Colonic mucosa (tissue), 4 donors: ENCODE measurements at places on chromosomes 16 and 17.

- H3K36me3 ChIP-seq = no peaks in the 10 kb centered on the region
- H3K4me3 ChIP-seq = no peak overlapping the region
- H3K4me1 ChIP-seq = no peaks in the 10 kb centered on the region
- H3K27me3 ChIP-seq = no peaks in the 10 kb centered on the region
These were observed 186.0 kb downstream of the TANC2 start for GRCh38 chr17:63151941-63152523.

- no peak overlapping the region for H3K4me3 ChIP-seq
- DNase-seq = no peak
These were observed 8.6 kb downstream of the PDP2 start for GRCh38 chr16:66888647-66889615.

GRCh38 chr17:49357516-49357915, 4.5 kb downstream of the ZNF652 start:
- no peak overlapping the region for H3K27ac ChIP-seq
- H3K36me3 ChIP-seq = no peaks in the 10 kb centered on the region
- peaks cover 14% of the 10 kb centered on the region for H3K4me1 ChIP-seq
- no peak overlapping the region for H3K4me3 ChIP-seq

- H3K36me3 ChIP-seq = peaks cover 3% of the 10 kb centered on the region
- no peak overlapping the region for H3K4me3 ChIP-seq
- no peak overlapping the region for H3K27ac ChIP-seq
- no peaks in the 10 kb centered on the region for H3K4me1 ChIP-seq
These were observed 5.9 kb upstream of the CORO6 start for GRCh38 chr17:29628644-29629043.

DNA sequence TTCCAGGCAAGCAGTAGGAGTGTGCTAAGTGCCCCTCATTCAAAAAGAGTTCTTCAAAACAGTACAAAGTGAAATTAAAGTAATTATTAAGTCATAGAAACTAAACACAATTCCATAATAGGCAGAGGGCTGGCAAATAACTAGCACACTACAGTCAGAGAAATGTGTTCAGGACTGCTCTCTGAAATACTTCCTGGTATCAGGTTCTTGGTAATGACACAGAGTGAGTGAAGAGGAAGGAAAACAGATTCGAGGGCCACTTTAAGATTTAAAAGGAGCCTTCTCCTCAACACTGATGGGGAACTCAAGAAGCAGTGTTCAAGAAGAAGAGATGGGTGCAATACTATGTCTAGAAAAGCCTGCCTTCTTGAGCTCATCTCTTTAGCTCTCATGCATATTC, 139.2 kb downstream of the TOX3 start:
- H3K27ac ChIP-seq = peak overlapping the region; percentile 48
- H3K4me1 ChIP-seq = peaks cover 5% of the 10 kb centered on the region
- H3K4me3 ChIP-seq = no peak overlapping the region
- no peak for DNase-seq
- no peaks in the 10 kb centered on the region for H3K27me3 ChIP-seq

DNA sequence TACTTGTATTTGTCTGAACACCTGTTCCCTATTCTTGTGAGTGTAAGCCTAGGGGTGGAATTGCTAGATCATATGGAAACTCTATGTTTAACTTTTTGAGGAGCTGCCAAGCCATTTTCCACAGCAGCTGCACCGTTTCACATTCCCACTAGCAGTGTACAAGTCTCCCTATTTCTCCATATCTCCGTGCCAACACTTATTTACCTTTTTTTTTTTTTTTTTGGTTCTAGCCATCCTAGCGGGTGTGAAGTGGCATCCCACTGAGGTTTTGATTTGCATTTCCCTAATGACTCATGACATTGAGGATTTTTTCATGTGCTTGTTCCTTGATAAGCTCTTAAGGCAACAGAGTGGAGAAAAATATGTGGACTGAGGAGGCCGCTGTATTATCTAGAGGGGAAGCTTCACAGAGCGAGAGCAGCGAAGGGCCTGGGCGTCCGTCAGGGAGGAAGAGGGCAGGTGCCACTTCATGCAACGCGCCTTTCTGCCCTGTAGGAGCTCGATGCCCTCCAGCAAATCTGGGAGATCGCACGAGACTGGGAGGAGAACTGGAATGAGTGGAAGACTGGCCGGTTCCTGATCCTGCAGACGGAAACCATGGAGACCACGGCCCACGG, 50.0 kb downstream of the DNAH2 start:
- H3K4me3 ChIP-seq = no peak overlapping the region
- no peaks in the 10 kb centered on the region for H3K27me3 ChIP-seq
- no peaks in the 10 kb centered on the region for H3K4me1 ChIP-seq

DNA sequence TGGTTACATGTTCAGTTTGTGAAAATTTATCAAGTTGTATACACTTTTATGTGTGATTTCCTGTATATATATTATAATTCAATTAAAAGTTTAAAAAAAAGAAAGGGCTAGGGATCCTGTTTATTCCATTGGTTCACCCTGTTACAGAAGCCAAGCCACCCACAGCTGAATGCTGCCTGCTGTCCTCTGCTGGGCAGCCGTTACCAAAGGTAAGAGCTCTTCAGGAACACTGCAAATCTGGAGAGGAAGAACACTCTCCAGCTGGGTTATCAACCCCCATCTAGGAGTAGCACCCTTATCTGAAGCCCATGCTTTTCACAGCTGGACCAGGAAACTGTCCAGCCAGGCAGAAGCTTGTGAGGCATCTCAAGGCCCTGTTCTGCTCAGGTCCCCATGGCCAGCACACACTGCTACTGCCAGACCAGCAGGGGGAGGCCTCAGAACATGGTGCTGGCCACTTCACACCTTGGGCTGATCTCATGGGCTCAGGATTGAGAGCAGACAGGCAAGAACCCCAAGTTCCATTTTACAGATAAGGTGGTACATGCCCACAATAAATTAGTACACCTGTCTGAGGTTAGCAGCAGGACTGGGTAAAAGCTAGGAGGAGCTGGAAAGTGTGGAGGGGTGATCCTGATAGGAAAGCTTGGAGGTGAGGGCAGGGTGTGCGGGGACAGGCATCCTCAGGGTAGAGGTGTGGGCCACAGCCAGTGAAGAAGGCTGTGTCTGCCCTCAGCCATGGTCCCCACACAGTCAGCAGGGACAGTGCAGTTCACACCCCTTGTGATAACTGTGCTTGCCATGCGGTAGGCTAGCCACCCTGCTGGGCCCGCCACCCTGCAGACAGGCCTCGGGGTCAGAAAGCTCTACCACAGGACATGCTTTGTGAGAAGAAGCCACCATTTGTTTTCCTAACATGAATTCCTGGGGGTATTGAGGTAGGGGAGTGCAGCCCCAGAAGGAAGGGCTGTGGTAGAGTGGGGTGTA, 54.3 kb upstream of the SREBF1 start:
- H3K27ac ChIP-seq = no peak overlapping the region
- no peaks in the 10 kb centered on the region for H3K4me1 ChIP-seq
- no peak overlapping the region for H3K4me3 ChIP-seq
- no peaks in the 10 kb centered on the region for H3K27me3 ChIP-seq

DNA sequence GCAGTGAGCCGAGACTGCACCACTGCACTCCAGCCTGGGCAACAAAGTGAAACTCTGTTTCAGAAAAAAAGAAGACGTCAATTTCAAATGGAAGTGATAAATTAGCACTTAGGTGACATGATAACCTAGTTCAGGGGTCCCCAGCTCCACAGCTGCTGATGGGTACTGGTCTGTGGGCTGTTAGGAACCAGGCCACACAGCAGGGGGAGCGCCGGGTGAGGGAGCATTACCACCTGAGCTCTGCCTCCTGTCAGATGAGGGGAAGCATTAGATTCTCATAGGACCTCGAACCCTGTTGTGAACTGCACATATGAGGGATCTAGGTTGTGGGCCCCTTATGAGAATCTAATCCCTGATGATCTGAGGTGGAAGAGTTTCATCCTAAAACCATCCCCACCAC, 253.0 kb downstream of the FOXL1 start:
- H3K4me3 ChIP-seq = no peak overlapping the region
- no peaks in the 10 kb centered on the region for H3K36me3 ChIP-seq
- no peaks in the 10 kb centered on the region for H3K27me3 ChIP-seq

GRCh38 chr17:78935419-78936323, 10.5 kb upstream of the TIMP2 start:
- no peaks in the 10 kb centered on the region for H3K36me3 ChIP-seq
- DNase-seq = peak; percentile 55
- peaks cover 3% of the 10 kb centered on the region for H3K4me1 ChIP-seq
- H3K4me3 ChIP-seq = no peak overlapping the region
- peak overlapping the region; percentile 72 for H3K27ac ChIP-seq
- H3K27me3 ChIP-seq = no peaks in the 10 kb centered on the region
